Omental fat pad (tissue), 4 donors: ENCODE measurements at places on chromosomes 3 and 15. TPM values are rescaled to one million over a fixed set of nuclear protein-coding genes. Genes with fewer than 3 reads are reported as not detected.

GRCh38 chr15:87962428-87962827 lies 294.1 kb downstream of the NTRK3 start:
- no peak for DNase-seq

DNA sequence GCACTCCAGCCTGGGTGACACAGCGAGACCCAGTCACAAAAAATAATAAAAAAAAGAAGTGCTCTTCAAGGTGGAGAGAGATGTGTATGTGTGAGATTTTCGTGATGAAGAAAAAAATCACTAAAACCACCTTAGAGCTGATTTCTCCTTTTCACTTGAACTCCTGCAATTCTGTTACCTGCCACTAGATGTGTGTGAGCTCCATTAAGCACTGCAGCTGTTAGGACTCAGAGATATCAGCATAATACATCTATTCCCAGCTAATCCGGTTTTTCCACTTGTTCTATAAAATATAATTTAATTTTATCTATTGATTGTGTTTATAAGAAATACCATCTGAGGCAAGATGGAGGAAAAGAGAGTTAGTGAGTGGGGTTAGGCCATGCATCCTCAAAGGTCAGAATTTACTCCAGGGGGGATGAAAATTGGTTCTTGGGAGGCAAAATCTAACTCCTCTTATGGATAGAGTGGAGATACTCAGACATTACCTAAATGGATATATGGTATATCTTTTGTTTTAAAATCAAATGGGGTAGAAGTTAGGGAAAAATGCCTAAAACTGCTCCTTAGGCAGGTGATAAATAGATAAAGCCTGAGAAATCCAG lies 152.7 kb downstream of the IL20RB start:
- no peak for DNase-seq

DNA sequence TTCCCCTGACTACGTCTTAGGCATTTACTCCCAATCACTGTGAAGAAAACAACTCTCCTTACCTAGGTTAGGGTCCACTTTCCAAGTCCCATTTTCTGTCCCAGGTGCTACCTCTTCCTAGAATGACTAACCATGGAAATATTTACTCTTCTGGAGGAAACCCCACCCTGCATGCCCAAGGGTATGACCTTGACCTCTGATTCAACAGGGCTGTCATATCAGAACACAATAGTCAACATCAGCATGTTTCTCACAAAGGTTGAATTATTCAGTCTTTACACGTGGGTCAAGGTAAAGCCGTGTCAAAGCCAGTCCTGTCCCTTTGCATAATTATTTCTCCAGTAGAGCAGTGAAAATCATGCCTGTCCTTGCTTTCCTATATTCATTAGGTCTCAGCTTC lies 4.3 kb upstream of the FRMD5 start:
- DNase-seq, result no peak

DNA sequence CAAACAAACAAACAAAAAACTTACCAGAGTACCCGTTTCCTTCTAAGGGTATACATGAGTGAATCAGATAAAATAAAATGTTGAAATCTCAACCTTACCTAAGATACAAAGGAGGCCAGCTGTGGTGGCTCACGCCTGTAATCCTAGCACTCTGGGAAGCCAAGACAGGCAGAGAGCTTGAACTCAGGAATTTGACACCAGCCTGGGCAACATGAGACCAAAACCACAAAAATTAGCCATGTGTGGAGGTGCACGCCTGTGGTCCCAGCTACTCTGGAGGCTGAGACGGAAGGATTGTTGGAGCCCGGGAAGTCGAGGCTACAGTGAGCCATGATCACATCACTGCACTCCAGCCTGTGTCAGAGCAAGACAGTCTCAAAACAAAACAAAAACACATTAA lies 11.0 kb upstream of the FAM219B start:
- no peak for DNase-seq

DNA sequence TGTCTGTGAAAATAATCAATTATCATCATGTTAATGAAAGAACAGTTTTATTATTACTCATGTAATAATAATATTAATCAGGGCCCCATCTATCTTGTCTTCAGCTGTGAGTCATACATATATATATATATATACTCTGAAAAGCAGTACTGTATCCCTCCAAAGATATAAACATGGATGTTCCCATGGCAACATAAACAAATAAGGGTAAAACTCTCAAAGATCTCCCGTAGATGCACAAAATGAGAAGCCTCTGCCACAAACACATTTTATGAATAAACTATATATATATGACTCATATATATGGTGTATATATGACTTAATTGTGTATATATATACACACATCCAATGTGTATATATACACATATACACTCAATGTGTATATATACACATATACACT lies 163.8 kb upstream of the ARHGEF26 start:
- DNase-seq, result no peak

DNA sequence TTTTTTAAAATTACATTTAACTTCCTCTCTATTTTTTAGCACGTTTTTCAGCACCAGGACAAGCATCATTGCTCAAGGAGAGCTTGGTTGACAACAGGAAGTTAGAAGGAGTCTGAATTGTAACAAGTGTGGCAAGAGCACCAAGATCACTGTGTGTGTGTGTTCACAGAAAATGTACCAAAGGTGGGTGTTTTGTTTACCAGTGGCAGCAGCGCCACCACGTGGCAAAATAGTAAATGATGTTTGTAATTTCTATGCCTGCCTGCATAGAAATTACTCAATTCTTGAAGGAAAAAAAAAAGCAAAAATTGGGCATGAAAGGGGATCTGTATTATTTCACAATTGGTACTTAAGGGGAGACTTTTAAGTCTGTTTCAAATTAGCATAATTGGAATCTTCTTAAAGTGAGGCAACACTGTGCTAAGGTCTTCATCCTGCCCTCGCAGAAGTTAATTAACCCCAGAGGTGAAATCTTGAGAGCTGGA lies 7.4 kb upstream of the U2SURP start:
- peak; percentile 54 for DNase-seq

Gene ZNF717
- total RNA-seq, result 9.3 TPM

Gene RFTN1
- total RNA-seq, result 42.4 TPM

Gene ZFAND6
- total RNA-seq, result 89.2 TPM

Gene LMOD3
- total RNA-seq, result not detected
